Bronchial epithelial cell (primary cell): ENCODE measurements at places on chromosomes 4 and X. TPM values are rescaled to one million over a fixed set of nuclear protein-coding genes. Genes with fewer than 3 reads are reported as not detected.

The STAG2 gene
- total RNA-seq, result 90.8 and 95.1 TPM in 2 replicates

The SOWAHD gene
- total RNA-seq, result under 0.01 TPM in 2 replicates

The GPR50 gene
- not detected in 2 replicates for total RNA-seq

The UPF3B gene
- 1.1 and 2.9 TPM in 2 replicates for total RNA-seq

The ANK2 gene
- total RNA-seq, result 2.6 and 5.8 TPM in 2 replicates

The UGT2B28 gene
- total RNA-seq, result not detected in 2 replicates

The RNF150 gene
- under 0.01 and 0.13 TPM in 2 replicates for total RNA-seq

The ZMAT1 gene
- under 0.01 and 0.13 TPM in 2 replicates for total RNA-seq

The TEC gene
- total RNA-seq, result 0.53 and 2.8 TPM in 2 replicates

The CAPN6 gene
- total RNA-seq, result not detected in 2 replicates

The SUPT20HL1 gene
- total RNA-seq, result under 0.01 TPM in 1 of 2 replicates, not detected in the other

The UGT2B7 gene
- total RNA-seq, result 0.26 TPM in 1 of 2 replicates, not detected in the other

The HERC6 gene
- 1.1 and 2.2 TPM in 2 replicates for total RNA-seq

The GYG2 gene
- total RNA-seq, result under 0.01 and 0.26 TPM in 2 replicates

DNA sequence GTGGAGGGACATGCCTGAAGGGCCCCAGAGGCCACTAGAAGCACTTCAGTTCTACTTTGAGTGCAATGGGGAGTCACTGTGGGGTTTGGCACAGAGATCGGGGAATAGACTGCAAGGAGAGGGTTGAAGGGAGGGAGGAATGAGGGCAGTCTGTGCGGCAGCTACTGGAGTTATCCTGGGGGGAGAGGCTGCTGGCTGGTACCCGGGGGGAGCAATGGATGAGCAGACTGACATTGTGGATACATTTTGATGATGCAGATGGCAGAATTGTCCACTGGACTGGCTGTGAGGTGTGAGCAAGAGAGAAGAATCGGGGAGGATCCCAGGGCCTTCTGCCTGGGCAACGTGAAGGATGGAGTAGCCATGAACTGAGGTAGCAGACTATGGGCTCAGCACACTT lies 2.8 kb upstream of the MAMLD1 start:
- no peak for DNase-seq

- DNase-seq, result peak; percentile 63
Observed at GRCh38 chrX:2385224-2385623, 115.6 kb downstream of the DHRSX start.

- DNase-seq, result no peak
Observed at GRCh38 chrX:19840899-19841648, 46.3 kb downstream of the SH3KBP1 start.

GRCh38 chr4:16111533-16111932 lies 27.7 kb upstream of the PROM1 start:
- no peak for DNase-seq

DNA sequence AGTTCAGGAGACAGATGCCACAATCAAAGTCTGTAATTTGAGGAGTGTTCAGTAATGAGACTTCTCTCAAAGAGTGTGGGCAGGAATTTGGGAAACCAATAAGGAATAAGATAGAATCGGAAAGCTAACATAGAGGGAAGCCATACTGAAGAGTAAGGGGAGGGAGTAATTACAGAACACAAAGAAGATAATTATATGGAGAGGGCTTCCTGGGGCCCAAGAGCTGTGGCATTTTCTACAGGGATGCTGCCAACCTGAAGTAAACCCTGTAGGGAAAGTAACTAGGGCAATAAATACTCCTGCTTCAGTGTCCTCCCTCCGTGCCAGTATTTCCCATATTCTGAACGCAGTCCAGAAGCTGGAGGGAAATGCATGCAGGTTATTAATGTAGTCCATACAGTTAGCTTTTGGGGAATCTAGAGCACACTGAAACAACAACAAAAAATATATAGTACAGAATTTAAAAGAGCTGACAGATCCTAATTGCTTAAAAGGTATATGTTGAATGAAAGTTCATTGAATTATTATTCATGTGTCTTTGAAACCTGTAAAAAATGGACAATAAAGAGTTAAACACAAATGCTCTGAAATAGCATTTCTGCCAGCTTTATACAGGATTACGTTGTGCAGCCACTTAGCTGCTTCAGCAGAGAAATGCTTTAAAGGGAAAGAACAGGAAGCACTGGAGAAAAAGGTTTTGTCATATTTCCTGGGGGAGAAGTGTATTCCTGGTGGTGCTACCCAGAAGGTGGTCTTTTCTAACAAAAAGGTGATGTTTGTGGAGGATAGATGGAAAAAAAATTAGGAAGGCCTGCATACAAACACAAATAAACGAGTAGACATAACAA lies 48.0 kb downstream of the CXXC4 start:
- no peak for DNase-seq

DNA sequence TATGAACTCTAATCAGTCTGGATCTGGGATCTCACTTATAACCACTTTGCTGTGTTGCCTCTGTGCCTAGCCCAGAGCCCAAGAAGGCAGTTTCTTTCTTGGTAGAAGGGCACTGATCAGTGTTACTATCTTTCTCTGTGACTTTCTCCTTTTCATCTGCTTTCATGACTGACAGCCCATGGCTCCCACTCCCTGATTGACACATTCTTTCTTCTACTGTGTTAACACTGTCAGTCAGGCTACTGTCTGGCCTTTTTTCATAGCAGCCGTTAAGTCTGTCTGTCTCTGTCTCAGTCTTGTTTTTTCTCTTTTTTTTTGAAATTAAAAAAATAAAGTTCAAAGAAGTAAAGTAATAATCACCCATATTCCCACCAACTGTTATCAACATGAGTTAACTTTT lies 210.6 kb downstream of the GPC3 start:
- DNase-seq, result no peak

- DNase-seq, result peak; percentile 99
Observed at GRCh38 chr4:11632483-11632882, 203.8 kb upstream of the HS3ST1 start.

DNA sequence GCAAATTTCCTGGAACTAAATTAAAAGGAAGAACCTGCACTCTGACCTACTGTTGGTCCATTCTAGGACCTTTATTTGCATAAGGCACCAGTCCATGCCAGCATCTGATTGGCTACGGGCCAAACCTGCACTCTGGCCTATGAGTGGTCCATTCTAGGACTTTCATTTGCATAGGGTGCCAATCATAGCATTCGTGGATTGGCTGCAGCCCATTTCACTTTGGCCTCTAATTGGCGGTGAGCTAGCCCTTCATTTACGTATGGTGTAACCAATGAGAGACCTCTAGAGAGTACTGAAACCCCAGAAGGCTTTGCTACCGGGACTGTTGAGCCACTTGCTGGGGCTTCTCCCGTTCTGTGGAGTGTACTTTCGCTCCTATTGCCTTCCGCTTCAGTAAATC lies 6.1 kb upstream of the RNF175 start:
- no peak for DNase-seq

GRCh38 chr4:125316401-125316790 lies 1.6 kb downstream of the FAT4 start:
- DNase-seq, result peak; percentile 56

DNA sequence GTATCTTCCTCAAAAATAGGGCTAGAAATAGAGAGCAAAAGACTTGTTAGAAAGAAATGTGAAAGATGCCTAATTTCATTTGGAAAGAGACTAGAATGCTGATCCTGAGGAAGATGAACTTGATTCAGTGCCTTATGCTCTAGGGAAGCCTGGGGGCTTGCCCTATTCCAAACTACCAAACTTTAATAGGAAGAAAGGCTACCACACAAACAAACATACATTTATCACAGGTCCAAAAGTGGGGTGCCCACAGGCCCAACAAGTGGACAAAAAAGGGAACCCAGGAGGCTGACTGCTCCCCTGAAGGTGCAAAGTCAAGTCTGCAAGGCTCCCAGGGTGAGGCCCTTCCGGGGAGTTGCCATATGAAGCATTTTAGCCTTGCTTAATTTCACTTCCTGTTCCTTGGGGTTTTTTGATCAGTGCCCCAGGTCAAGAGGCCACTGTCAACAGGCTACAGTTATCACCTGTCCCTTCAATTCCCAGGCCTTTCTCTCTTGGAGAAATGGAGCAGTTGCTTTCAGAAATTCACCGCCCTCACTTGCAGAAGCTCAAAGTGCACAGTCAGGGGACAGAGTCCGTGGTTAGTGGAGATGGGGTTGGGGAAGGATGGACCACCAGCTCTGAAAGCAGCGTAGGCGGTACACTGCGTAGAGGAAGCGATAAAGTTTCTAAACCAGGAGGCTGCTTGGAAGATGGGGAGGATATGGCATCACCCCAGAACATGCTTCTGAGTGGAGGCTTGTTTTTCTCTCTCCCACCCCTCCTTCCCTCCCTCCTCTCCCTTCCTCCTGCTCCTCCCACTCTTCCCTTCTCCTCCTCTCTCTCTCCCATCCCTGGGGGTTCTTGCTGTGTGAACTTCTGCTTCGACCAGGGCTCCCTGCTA lies 36.4 kb downstream of the TMEM154 start:
- DNase-seq, result no peak

GRCh38 chrX:74286950-74287740 lies 16.8 kb upstream of the ZCCHC13 start:
- peak; percentile 5 for DNase-seq

DNA sequence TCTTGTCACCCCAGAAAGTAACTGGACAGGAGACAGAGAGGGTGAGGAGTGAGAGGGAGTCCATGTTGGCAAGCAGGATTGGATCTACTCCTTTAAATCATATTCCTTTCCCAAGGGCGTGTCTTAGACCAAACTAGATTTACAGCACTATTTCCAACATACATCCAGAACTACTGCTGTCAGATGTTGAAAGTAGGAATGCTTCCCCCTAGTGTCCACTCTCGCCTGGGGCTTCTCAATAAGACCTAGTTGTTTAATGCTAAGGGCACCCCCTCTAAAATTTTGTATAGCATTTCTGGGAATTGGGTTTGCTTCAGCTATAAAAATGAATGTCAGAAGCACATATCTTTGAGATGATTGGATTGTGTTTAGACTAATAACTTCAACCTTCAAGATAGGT lies 13.3 kb downstream of the OFD1 start:
- DNase-seq, result peak; percentile 64

DNA sequence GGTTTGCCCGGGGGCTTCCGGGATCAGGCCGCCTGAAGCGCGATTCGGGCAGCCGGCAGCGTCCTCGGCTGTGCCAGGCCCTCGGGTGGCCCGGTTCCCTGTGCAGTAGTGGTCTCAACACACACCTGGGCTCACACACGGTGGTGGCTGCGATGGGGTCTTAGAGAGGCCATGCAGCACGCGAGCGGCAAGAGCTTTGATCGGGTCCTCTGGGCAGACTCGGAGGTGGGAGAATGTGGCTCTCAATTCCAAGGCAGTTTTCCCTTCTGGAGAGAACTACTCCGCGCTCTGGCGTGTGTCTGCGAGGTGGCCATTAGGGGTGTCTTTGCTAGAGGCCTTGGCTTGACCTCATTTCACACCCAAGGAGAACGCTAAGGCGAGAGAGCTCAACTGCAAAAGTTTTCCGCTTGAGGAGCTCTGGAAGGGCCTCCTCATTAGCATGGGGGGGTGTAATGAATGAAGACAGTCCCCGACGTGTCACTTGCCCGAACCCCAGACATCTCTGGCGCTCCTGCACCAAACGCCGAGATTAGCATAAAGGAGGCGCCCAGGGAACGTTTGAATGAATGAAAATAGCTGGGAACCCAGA lies 771 bp upstream of the RBPJ start:
- peak; percentile 41 for DNase-seq

DNA sequence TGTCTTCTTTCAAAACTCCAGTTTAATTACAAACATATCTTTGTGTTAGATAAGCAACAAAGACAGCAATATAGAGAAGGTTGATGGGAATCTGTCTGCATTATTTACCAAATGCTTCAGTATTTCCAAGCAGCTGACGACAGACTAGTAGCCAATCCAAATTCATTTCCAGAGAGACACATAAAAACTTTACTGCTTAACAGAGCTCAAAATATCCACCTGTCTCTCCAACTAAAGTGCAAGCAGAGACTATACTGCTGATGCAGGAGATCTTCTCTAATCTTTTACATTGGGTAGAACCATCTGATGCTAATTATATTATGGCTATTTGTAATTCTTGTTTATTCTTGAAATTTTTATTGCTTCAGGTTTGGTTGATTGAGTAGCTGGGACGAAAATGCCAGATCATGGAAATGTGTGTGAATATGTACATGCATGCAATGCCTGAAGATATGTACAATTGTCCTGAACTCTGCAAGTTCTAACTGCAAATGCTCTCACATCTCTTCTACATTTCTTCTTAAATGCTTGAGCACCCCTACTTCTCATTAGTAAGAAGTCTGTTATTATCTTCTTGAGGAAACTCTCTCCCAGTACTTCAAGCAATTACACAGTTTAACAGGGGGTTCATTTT lies 200.0 kb downstream of the PDHA2 start:
- DNase-seq, result no peak

- peak; percentile 65 for DNase-seq
Observed at GRCh38 chrX:14936561-14936960, 63.3 kb downstream of the MOSPD2 start.

- DNase-seq, result peak; percentile 72
Observed at GRCh38 chr4:48602222-48602621, 112.2 kb downstream of the ZAR1 start.

- peak; percentile 39 for DNase-seq
Observed at GRCh38 chrX:34810364-34810763, 132.2 kb upstream of the FAM47B start.

DNA sequence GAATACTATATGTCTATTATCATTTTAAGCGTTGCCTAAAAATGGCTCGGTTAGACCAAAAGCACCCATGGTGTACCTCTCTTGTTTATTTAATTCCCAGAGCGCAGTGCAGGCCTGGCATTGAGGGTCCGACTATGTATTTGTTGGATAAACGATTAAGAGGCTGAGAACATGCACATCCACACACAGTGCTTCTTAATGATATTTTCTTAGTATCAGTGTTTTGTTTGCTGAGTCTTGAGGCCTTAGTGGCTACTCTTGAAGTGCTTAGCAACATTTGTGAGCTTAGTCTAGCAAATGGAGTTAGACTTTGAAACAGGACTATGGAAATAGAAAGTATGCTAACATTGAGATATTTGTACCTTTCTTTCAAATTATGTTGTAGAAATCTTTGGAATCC lies 43.7 kb downstream of the CDS1 start:
- no peak for DNase-seq

- DNase-seq, result no peak
Observed at GRCh38 chrX:133516686-133517085, 101.4 kb upstream of the GPC4 start.

- DNase-seq, result peak; percentile 72
Observed at GRCh38 chrX:120794525-120794975, 81.1 kb downstream of the CT47B1 start.

DNA sequence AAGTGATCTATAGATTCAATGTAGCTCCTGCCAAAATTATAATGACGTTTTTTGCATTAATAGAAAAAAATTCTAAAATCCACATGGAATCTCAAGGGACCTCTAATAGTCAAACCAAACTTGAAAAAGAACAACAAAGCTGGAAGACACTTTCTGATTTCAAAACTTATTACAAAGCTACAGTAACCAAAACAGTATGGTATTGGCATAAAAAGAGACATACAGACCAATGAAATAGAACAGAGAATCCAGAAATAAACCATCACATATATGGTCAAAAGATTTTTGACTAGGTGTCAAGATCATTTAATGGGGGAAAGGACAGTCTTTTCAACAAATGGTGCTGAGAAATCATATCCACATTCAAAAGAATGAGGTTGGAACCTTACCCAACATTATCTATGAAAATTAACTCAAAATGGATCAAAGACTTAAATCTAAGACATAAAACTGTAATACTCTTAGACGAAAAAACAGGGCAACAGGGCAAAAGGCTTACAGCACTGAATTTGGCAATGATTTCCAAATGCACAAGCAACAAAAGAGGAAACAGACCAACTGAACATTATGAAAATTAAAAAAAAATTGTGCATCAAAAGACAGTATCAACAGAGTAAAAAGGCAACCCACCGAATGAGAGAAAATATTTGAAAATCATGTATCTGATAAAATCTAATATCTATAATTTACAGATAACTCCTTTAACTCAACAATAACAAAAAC lies 3.9 kb downstream of the FBXO8 start:
- DNase-seq, result no peak

GRCh38 chr4:117084866-117085701 lies at the start of gene TRAM1L1:
TSS of gene TRAM1L1 (minus strand) at chr4:117085576. CDS start at chr4:117085393, 183 bp downstream.
- peak; percentile 19 for DNase-seq
